ENCODE measurements at places on chromosomes 3 and 15.

DNA sequence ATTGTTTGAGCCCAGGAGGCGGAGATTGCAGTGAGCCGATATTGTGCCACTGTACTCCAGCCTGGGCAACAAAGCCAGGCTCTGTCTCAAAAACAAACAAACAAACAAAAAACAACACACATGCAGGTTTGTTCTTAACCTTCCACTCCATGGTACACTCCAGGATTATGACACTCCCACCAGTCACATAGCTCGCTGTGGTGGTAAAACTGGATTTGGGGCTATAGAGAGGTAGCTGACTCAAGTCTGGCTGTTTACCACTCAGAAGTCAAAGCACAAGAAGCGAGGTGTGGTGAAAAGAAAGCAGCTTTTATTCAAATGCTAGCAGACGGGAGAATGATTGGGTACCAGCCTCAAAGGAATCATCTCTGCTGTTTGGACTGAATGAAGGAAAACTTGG, 49.0 kb upstream of the SIAH2 start:
- no peak for DNase-seq

- no peak for DNase-seq
These were observed 1139.0 kb downstream of the ROBO2 start for GRCh38 chr3:78178740-78179363.

- DNase-seq = no peak
These were observed 33.3 kb upstream of the VPS8 start for GRCh38 chr3:184778426-184779332.

- DNase-seq = no peak
These were observed 34.5 kb upstream of the CHST2 start for GRCh38 chr3:143084856-143085731.

DNA sequence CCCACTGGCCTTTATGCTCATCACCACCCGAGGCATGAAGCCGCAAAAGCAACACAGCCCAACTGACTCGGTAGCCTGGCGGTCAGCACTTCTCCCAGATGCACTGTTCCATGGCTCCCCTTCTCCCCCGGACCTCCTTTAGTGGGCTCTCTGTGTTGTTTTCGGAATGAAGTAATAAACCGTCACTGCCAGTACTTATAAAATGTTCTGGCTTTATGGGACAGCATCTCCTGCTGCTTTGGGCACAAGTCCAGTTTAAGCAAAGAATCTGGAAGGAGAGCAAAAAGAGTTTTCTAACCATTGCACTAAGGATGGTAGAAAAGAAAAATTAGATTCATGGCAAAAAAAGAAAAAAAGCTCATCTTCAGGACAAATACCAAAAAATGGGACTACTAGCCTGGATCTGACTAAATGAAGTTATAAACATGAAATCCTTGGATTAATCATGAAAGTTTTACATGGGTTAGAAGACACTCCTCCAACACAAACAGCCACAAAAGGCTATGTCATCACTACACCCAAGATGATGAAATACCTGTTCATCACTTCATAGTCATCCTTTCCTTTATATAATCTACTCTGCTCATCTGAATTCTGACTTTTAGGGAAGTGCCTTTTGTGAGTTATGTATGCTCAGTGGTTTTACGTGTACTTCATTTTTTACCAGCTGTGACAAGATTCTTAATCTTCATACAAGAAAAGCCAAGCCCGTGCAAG, 89.5 kb upstream of the UBE2E2 start:
- no peak for DNase-seq

DNA sequence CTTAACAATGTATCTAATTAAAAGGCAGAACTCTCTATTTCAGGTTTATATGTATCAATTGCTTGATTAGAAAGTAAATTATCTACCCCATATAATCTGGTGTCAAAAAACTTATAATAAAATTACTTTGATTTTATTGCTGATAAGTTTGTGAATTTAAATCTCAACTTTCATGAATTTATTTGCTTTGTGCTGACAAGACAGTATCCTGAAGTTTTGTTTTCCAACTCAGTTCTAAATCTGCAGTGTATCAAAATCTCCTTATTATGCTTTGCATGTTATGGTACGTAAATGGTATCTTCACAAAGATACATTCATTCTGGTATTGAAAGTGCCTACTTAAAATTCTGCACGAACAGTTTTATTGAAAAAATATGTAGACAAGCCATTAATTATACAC, 78.5 kb upstream of the ZNF717 start:
- no peak for DNase-seq

- DNase-seq = no peak
These were observed 5.9 kb upstream of the GRAMD2A start for GRCh38 chr15:72203507-72203837.

DNA sequence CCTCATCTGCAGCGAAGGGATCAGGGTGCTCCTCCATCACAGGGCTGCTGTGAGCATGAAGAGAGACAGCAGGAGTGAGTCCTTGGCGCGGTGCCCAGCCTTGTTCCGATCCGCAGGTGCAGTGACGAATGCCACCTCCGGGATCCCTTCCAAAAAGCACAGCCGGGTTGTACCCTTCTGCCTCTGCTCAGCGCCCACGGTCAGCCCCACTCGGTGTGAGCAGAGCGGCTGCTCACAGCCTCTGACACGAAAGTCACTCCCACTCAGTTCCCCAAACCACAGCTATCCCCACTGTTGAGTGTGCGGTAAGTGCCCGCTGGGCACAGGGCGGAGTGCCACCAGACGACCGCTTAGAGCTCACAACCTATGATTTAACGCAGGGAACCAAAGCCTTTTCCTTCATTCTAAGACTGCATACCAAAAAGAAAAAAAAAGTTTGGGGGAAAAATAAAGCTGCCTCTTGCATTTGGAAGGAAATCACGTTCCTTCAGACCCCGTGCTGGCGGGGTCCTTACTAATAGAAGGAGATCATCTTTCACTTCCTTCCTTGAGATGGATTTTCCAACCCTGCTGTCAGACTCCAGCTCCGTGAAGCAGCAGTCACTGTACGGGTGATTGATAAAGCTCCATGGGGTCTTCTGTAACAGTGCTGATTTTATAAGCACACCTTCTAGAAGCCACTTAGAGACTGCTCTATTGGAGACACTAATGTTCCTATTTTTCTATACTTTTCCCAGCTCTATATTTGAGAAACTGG, 34.7 kb upstream of the TUBGCP5 start:
- no peak for DNase-seq

DNA sequence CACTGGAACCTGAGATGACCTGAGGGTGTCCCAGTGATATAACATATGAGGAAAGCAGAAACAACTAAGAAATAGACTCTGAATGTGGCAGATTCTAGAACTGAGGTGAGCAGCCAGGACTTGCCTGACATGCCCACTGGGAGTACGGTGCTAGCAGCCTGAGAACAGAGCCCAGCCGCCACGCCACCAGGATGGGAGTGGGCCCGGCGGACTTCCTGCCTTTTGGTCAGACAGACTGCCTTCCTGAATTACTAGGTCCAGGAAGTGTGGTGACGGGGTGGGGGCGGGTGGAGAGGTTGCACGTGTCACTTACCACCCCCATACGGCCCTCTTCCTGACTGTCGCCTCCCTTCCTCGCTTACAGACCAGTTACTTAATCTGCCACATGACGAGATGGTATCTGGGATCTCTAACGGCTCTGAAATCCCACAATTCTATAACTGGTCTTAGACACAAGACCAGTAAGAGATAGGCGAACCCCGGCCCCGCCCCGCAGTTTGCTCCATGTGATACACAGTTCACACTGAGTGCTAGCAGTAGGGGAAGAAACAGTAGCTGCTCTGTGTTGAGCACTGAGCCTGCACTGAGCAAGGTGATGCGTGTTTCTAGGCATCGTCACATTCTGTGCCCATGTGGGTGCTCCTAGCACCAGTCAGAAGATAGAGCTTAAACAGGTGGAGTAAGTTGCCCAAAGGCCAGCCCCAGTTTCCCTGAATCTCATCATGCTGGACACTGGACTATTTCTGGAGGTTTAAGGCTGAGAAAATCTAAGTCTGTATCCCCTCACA, 95.7 kb downstream of the CPN2 start:
- DNase-seq = no peak

GRCh38 chr3:116140100-116140689, 305.1 kb downstream of the LSAMP start:
- DNase-seq = peak; percentile 53

GRCh38 chr3:69240651-69241568, 118.5 kb upstream of the LMOD3 start:
- peak; percentile 33 for DNase-seq

DNA sequence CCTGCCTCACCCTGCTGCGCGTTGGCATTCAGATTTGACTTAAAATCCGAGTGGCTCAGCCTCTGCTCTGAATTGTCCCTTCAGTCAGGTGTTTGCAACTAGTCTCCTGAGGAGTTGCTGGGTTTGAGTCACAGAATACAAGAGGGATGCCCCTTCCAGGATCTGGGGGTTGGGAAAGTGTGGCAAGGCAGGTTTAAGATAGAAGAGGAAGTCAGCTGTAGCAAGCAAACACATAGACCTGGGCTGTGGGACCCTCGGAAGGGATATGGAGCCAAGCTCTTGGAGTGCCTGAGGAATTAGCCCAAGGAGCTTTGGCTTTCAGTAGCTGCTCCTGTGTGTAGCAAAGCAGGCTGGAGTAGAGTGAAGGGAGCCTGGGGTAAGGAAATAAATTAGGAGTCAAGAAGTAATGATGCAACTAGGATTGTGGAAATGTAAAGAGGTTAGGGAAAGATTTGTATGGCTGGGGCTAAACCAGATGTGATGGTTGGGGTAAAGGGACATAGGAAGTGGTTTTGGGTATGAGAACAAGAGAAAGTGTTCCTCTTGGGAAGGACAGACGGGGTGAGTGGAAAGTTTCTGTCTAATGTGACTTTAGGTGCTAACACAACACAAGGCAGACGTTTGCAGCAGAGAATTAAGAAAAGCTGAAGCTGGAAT, 41.2 kb downstream of the RAB7A start:
- DNase-seq = no peak

- DNase-seq = peak; percentile 43
These were observed 234.2 kb upstream of the MCTP2 start for GRCh38 chr15:93997071-93997658.

DNA sequence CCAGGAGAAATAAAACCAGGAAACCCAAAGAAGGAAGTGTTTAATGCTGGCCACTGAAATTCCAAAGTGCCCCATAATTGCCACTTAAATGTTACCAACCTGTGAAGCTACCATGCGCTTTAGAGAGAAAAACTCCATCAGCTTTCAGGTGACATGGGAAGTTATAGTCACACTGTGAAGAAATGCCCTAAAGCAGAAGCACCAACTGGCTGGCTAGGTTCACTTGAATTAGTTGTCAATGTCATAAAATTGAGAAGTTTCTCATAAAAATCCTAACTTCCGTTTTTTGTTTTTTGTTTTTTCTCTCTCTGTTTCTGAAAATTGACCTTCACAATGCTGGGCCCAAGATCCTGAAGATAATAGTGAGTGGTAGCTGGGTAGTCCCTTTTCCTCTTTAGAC, 167.9 kb upstream of the CTNNB1 start:
- DNase-seq = no peak

DNA sequence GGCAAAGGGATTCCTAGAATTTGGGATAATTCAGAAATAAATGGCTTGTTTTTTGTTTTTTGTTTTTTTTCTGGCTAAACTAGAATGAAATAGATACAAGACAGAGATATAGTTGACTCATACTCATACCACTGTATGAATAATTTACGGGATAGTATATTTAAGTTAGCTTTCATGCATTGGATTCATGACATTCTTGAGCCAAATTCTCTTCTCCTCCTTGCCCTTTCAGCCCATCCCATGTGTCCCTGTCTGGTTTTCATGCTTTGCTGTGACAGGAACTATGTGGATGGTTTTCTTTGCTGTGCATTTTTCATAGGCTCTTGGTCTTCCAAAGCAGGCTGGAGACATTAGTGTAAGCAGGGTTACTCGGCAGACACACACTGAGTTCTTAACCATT, 66.6 kb upstream of the UMPS start:
- no peak for DNase-seq

DNA sequence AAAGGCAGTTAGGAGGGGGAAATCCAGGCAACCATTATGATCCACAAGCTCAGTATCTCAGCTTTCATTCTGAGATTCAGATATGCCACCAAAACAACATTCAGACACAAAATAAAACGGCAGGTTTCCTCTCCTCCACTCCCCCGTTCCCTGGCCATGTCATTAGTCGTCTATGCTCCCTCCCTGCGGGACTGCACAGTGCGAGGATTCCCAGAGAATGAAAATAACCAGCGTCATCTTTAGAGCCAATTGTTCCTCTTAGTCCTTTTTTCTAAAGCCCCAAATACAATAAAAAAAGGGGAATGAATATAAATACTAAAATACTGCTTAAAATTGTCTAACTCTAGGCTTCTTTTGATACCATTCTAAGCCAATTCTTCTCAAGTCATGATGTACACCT, 7.8 kb upstream of the SLCO3A1 start:
- no peak for DNase-seq

DNA sequence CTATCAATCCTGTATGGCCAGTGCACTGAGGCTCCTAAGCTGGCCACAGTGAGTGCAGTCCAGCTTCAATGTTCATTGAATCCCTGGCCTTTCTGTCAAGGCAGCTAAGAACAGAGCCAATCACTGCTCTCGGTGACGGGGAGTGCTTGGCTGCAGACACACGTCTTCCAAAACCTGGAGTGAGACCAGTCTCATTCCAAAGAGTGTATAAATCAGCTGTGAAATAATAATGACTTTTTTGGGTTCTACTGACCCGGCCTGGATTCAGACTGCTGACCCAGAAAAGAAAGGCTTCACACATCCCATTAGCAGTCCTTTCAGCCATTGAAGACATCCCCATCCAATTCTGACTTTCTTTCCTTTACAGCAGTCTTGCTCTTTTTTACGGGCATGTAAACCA, 665.5 kb downstream of the GBE1 start:
- no peak for DNase-seq

- DNase-seq = peak; percentile 71
These were observed 416 bp upstream of the CORO2B start for GRCh38 chr15:68578175-68578979.

DNA sequence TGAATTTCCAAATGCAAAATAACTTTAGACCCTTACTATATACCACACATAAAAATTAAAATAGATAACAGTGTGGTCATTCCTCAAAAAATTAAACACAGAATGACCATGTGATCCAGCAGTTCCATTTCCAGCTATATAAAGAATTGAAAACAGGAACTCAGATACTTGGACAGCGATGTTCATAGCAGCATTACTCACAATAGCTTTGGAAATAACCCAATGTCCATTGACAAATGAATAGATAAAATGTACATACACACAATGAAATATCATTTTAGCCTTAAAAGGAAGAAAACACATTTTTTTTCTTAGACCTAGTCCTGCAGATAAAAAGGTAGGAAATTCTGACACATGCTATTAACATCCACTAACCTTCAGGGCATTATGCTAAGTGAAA, 26.7 kb downstream of the RAD51 start:
- no peak for DNase-seq

GRCh38 chr15:25812073-25812472, 51.1 kb downstream of the ATP10A start:
- no peak for DNase-seq

All from GM23338 (cell line).